ENCODE measurements at places on chromosomes 3 and 15. TPM values are rescaled to one million over a fixed set of nuclear protein-coding genes. Genes with fewer than 3 reads are reported as not detected.

Gene OR5K2
- not detected for total RNA-seq

Gene IQCF5
- not detected for total RNA-seq

Gene TTLL13
- total RNA-seq, result not detected

DNA sequence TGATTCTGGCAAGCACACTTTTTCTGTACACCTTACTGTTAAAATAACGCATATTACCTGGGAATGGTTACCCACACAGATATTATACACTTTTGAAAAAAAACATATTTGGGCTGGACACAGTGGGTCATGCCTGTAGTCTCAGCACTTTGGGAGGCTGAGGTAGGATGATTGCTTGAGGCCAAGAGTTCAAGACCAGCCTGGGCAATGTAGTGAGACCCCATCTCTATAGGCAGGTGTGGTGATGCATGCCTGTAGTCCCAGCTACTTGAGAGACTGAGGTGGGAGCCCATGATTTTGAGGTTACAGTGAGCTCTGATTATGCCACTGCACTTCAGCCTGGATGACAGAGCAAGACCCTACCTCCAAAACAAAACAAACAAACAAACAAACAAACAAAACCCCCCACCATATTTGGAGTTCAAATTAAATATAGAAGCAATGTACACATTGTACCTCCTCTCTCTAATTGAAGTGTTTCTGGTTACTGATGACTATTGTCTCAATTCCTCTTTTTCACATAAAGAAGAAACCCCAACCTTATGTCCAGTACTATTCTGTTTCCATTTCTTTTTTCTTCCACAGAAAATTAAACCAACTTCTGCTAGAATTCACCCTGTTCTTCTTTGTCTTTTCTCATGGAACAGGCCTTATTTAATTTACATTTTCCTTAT, 152.6 kb upstream of the UMPS start:
- no peak overlapping the region for H3K27ac ChIP-seq
- no peaks in the 10 kb centered on the region for H3K36me3 ChIP-seq
- H3K4me1 ChIP-seq, result no peaks in the 10 kb centered on the region
- H3K27me3 ChIP-seq, result no peaks in the 10 kb centered on the region
